CD4-positive, alpha-beta T cell treated with Interleukin-17A for 1 hour (primary cell): ENCODE measurements at places on chromosomes 6 and 20.

DNA sequence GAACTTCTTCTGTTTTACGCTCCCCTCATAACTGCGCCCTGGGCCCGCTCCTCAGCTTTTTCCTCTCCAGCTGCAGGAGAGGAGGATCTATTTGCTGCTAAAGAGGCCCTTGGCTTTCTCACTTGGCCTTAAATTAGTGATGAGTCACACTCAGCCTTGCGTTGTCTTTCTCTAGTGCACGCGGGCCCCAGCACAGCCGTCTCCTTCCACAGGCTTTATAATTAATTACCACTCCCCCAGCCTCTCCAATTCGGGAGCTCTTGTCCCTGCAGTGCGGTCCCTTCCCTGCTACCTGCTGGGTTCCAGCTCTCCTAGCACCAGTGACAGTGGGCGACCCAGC is 25.2 kb downstream of the PACSIN1 start:
- no peak for DNase-seq

- no peak for DNase-seq
Observed at GRCh38 chr6:39881851-39882530, 52.3 kb downstream of the MOCS1 start.

GRCh38 chr6:111576291-111576690 is 29.4 kb downstream of the TRAF3IP2 start:
- DNase-seq: no peak

DNA sequence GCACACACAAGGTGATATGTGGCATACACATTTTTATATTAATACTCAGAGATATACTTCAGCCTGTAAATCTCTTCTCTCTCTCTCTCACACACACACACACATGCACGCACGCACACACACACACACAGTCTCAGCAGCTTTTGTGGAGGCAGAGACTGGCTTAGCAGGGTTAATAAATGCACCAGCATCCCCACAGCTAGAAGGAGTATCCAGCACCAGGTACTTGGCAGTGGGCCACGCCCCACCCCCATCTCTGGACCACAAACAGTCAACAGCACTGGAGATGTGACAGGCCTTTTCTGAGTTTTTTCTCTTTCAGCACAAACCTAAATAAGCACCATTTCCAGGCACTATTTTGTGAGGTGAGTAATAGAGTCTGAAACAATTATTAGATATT is 47.3 kb upstream of the LRFN2 start:
- no peak for DNase-seq

DNA sequence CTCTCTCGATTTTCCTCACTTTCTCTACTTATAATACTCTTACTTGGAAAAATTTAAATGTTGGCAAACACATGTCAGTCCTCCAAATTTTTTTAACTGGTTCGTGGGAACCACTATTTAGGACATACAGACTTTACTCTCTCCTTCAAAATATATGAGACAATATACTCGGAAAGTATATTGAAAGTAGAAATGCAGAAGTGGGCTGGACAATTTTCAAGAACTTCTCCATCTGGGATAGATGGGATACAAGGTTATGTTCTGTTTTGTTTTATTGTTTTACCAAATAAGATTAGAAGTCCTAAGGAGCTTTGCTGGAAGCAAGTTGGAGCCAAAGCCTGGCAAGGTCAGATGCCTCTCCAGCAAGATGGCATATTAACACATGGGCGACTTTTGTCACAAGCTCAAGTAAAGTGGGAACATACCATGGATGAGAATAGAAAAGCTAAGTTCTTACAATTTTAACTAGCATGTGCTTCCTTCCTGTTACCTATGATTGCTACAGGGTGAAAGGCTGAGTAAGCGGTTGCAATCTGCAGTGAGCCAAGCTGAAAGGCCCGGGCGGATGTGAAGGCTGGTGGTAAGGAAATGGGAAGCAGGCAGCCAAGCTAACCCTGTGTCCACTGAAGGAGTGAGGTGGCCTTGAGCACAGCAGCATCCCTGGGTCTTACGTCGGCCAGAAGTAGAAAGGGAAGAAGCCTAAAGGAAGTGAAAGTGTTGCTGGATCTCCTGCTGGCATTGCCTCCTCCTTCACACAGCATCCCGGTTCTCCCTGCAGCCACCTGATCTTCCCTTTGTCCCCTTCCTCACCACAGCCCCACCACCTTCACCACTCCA is 7.1 kb downstream of the MAP3K5 start:
- DNase-seq: peak; percentile 49

- DNase-seq: no peak
Observed at GRCh38 chr6:43045371-43045930, 8.2 kb downstream of the CUL7 start.

DNA sequence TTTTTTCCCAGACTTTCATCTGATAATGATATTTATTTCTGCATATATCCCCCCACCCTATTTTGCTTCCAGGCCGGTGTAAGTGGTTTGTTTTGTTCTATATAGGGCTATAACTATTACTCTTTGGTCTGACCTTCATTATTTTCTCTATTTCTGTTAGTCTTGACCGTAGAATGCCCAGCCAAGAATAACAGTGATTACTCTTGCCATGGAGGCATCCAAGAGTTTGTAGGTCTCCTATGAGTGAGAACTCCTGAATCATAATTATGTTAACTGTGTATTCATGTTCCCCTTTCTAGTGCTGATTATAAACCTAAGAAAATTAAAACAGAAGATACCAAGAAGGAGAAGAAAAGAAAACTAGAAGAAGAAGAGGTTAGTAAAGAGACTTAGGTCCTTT is 52.2 kb downstream of the TOP1 start:
- DNase-seq: no peak

GRCh38 chr6:108883172-108883571 is 35.0 kb downstream of the ARMC2 start:
- DNase-seq: no peak

DNA sequence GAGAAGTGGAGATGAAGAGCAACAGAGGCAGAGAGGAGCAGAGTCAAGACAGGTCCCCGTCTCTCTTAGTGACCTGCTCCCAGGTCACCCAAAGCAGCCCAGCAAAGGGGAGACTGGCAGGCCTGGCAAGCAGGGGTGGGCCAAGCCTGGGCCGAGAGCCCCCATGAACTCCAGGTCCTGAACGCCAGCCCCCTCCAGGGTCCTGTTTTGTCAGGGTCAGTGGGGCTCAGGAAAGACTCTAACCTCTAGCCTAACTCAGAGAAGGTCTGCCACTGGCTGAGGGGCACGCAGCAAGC is 1.2 kb downstream of the NECAB3 start:
- no peak for DNase-seq
